Brain (organoid and tissue), 16 donors: ENCODE measurements at places on chromosomes 4 and X.

GRCh38 chrX:141701072-141701471, 2.5 kb upstream of the SPANXD start:
- DNase-seq = no peak

DNA sequence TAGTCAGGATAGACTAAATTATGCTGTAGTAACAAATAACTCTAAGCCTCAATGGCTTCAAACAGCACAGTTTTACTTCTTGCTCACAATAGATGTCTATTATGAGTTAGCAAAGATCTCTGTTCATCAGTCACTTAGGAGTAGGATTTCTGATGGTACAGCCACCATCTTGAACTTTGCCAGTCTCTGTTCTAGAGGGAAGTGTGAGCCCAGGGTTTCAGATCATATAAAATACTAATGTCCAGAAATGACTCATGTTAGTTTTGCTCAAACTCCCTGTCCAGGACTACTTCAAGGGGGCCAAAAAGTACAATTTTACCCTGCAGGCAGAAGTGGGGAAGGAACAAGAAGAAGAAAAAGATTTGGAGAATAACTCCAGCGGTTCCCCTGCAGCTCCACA, 77.1 kb upstream of the LSM6 start:
- no peak for DNase-seq

- DNase-seq = no peak
Observed at GRCh38 chr4:169840554-169840953, 82.8 kb upstream of the HPF1 start.

GRCh38 chrX:21974011-21974385, 33.5 kb downstream of the SMS start:
- no peak for DNase-seq

- DNase-seq = peak; percentile 97
Observed at GRCh38 chr4:140151699-140152012, 2.3 kb downstream of the MAML3 start.

- DNase-seq = no peak
Observed at GRCh38 chr4:162360369-162361149, 196.8 kb upstream of the FSTL5 start.

GRCh38 chr4:169741569-169741968, 16.2 kb downstream of the HPF1 start:
- DNase-seq = no peak

DNA sequence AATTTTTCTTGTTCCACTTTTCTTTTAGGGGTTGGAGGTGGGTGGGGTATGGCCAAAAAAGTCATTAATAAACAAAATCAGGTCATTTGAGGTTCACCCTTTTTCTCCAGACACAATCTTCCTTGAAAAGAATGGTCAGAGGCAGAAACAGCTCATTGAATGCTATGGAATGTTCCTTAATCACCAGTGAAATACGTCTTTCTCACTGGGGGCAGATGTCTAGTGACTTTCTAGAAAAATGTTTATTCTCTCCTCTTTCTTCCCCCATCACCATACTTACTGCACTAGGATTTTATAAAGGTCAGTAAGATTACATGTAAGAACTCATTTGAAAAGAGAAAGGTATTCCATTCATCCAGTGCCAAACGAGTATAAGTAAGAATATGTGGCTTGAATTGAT, 44.5 kb downstream of the MGST2 start:
- no peak for DNase-seq

- no peak for DNase-seq
Observed at GRCh38 chr4:158051401-158052235, 121.2 kb downstream of the GASK1B start.

DNA sequence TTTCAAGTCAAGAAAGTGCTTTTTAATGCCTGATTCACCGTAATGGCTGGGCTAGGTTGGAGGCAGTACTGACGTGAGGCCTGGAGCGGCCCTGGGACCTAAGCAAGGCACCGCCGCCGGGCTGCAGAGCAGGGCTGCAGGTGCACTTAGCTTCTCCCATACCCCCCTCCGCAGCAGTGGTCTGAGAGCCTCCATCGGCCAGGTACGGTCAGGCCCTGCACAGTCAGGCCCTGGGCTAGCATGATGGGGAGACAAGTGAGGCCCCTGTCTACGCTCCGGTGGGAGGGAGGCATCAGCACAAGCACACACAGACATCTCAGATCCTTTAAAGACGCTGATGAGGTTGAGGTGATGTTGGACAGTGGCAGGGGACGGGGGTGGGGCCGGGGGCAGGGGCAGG, 4.7 kb downstream of the MAEA start:
- no peak for DNase-seq

GRCh38 chr4:95982516-95982915, 142.6 kb downstream of the PDHA2 start:
- DNase-seq = no peak

- no peak for DNase-seq
Observed at GRCh38 chr4:1830642-1831228, 25.2 kb downstream of the LETM1 start.

- no peak for DNase-seq
Observed at GRCh38 chr4:161419822-161420221, 744.0 kb downstream of the FSTL5 start.

GRCh38 chrX:66045894-66046293, 6.0 kb upstream of the VSIG4 start:
- no peak for DNase-seq

DNA sequence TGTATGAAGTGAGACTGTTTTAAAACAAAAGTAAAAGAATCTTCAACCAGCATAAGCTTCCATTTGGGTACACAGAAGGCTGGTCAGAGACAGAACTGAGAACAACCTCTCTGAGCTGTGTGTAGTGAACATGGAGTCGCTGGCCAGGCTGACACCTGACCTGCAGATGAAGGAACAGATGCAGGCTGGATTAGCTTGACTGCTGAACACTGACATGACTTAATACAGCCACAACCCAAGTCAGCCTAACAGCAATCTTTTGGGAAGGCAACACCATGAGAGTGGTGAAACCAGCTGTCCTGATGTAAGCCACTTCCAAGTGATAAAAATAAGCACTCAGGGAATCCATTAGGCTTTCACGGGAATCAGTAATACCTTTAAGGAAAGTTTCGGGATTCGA, 10.1 kb downstream of the SCARB2 start:
- no peak for DNase-seq
